Activated naive CD8-positive, alpha-beta T cell treated with anti-CD3 and anti-CD28 coated beads for 36 hours (primary cell): ENCODE measurements at places on chromosomes 11 and 22.

DNA sequence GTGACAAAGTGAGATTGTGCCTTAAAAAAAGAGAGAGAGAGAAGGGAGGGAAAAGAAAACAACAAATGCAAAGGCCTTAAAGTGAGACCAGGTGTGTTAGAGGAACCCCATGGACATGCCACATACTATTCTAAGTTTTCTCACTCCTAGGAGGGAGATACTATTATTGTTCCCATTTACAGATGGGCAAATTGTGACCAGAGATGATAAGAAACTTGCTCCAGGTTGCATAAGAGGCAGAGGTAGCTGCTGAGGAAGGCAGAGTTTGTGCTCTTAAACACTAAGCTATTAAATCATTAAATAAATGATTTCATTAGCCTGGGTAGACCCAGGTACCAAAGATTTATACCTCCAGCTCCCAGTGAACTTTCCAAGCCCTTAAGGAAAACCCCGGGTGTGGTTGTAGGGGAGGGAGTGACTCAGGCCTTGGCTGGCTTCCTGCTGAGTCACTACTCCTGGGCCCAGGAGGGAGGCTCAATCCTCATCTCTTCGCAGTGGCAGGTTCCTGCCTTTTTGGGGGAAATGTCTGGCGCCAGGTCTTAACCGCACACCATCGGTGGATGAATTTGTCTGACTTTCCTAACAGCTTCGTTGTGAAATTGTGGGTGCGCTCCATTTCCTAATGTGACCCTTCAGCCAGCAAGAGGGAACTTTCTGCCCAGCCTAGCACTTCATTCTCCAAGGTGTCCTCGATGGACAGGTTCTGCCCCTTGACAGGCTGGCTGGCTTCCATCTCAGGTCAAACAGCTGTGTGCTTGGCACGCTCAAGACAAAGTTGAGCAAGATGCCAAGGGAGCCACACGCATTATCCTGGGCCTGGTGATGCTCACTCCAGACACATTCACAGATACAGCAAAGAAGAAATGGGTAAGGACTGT lies 33.4 kb upstream of the PTPRJ start:
- peak; percentile 37 for DNase-seq
- H3K27ac ChIP-seq: no peak overlapping the region
- no peak overlapping the region for H3K4me3 ChIP-seq
- peaks cover 28% of the 10 kb centered on the region for H3K4me1 ChIP-seq
- H3K36me3 ChIP-seq: peaks cover 2% of the 10 kb centered on the region

- no peaks in the 10 kb centered on the region for H3K27me3 ChIP-seq
- DNase-seq: no peak
- H3K4me1 ChIP-seq: no peaks in the 10 kb centered on the region
- H3K4me3 ChIP-seq: no peak overlapping the region
- no peaks in the 10 kb centered on the region for H3K36me3 ChIP-seq
Measured at GRCh38 chr11:1232021-1232882, 9.4 kb downstream of the MUC5B start.

- H3K4me3 ChIP-seq: no peak overlapping the region
- no peaks in the 10 kb centered on the region for H3K27me3 ChIP-seq
- no peak overlapping the region for H3K27ac ChIP-seq
- DNase-seq: no peak
- H3K36me3 ChIP-seq: no peaks in the 10 kb centered on the region
Measured at GRCh38 chr11:16111690-16112089, 244.7 kb downstream of the SOX6 start.

GRCh38 chr11:57764566-57764965 lies 3.0 kb downstream of the CTNND1 start:
- peaks cover 23% of the 10 kb centered on the region for H3K4me1 ChIP-seq
- no peak overlapping the region for H3K4me3 ChIP-seq
- DNase-seq: no peak
- peaks cover 4% of the 10 kb centered on the region for H3K36me3 ChIP-seq

GRCh38 chr22:22890085-22890484 lies 2.5 kb downstream of the IGLL5 start:
- peaks cover 36% of the 10 kb centered on the region for H3K27me3 ChIP-seq
- no peak for DNase-seq
- H3K36me3 ChIP-seq: no peaks in the 10 kb centered on the region
- no peak overlapping the region for H3K4me3 ChIP-seq
- no peak overlapping the region for H3K27ac ChIP-seq
